ENCODE measurements at places on chromosomes 4 and X.

DNA sequence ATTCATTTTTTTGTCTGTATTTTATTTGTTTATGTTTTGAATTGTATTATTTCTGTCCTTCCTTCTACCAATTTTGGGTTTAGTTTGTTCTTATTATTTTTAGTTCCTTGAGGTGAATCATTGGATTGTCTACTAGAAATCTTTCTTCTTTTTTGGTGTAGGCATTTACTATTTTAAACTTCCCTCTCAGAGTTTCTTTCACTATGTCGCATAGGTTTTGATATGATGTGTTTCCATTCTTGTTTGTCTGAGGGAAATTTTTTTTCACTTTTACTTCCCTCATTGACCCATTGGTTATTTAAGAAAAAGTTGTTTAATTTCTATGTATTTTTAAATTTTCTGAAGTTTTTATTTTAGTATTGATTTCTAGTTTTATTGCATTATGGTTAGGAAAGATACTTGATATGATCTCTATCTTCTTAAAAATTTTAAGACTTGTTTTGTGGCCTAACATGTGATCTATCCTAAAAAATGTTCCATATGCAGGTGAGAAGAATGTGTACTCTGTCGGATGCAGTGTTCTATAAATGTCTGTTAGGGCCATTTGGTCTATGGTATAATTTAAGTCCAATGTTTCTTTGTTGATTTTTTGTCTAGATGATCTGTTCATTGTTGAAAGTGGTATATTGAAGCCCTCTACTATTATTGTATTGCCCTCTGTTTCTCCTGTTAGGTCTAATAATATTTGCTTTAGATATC is 68.8 kb downstream of the IL15 start:
- no peak for DNase-seq

GRCh38 chr4:152417673-152418072 is 118.2 kb downstream of the FBXW7 start:
- DNase-seq: no peak

DNA sequence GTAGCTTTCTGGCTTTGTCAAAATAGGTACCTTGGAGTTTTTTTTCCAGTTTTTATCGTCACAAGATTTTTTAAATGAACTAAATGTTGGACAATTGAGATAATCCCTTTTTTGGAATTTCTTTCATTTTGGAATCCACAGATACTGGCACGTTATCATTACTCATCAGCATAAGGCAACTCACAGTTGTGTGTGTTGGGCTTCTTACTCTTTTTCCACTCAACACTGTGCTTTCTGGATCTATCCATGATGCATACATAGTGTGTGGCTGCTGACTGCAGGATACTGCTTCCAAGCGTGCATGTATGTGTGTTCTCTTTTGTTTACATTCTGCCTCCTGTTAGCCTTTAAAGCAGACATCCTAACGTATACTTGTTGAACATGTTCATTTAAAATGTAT is 113.5 kb upstream of the FAM9A start:
- DNase-seq: peak; percentile 8

GRCh38 chrX:28586286-28586685 is 960 bp upstream of the IL1RAPL1 start:
- peak; percentile 11 for DNase-seq

GRCh38 chr4:156390599-156391324 is 437.1 kb upstream of the CTSO start:
- no peak for DNase-seq

GRCh38 chr4:100819505-100819904 is 301.7 kb upstream of the EMCN start:
- no peak for DNase-seq

- no peak for DNase-seq
Measured at GRCh38 chr4:140109737-140110136, 44.2 kb downstream of the MAML3 start.

DNA sequence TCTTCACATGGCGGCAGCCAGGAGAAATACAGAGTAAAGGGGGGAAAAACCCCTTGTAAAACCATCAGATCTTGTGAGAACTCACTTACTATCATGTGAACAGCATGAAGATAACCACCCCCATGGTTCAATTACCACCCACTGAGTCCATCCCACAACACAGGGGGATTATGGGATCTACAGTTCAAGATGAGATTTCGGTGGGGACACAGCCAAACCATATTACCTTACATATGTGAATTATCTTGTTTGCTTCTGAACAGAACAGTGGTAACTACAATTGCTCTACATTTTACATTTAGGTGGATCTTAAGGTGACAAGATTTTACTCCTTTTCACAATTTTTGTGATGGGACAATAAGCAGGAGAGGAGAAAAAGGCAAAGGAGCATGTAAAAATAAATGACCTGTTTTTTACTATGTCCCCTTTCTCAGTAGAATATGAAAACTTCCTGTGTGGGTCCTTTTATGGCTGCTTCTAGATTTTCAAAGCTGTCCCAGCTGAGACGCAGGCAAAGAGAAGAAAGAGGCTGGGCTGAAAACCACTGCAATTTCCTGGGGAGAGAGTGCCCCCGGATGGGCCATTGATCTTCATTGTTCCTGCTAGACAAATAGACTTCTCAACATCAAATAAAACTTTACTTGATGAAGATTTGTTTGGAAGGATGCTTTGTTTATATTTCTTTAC is 45.9 kb upstream of the PGM2 start:
- DNase-seq: peak; percentile 30

- DNase-seq: no peak
Measured at GRCh38 chrX:6292599-6292998, 63.9 kb upstream of the NLGN4X start.

- peak; percentile 9 for DNase-seq
Measured at GRCh38 chrX:147917700-147918695, 6.3 kb downstream of the FMR1 start.

DNA sequence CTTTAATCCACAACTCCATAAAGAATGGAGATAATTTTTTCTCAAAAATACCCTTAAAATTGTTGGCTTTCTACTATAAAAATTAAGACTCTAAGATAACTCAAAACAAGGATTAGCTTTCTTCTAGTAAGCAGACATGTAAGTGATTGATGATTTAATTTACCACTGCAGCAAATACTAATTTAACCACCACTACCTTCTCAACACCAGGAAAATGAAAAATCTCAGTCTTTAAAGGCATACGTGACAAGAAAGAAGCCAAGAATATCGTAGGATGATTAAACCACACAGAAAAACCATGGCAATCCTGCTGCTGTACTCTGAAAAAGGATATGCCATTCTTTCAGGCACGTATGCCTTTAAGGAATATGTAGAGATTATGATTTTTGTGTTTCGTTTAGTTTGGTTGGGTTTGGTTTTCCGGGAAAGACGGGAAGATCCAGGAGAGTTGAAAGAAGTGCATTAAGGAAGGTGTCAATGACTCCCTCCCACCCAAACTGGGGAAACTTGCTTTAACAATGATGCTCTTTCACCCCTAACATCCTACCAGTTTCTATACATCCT is 881 bp downstream of the LRCH2 start:
- no peak for DNase-seq

GRCh38 chr4:41437111-41437536 is 100.8 kb upstream of the LIMCH1 start:
- DNase-seq: peak; percentile 19

GRCh38 chrX:25544641-25545040 is 528.9 kb upstream of the ARX start:
- DNase-seq: peak; percentile 84

- DNase-seq: no peak
Measured at GRCh38 chrX:3066555-3066954, 25.3 kb downstream of the ARSF start.

GRCh38 chr4:147362938-147363337 is 118.0 kb upstream of the EDNRA start:
- peak; percentile 74 for DNase-seq

- no peak for DNase-seq
Measured at GRCh38 chr4:153242839-153243324, 38.6 kb downstream of the TRIM2 start.

GRCh38 chrX:130895299-130895698 is 7.7 kb downstream of the ENOX2 start:
- no peak for DNase-seq

DNA sequence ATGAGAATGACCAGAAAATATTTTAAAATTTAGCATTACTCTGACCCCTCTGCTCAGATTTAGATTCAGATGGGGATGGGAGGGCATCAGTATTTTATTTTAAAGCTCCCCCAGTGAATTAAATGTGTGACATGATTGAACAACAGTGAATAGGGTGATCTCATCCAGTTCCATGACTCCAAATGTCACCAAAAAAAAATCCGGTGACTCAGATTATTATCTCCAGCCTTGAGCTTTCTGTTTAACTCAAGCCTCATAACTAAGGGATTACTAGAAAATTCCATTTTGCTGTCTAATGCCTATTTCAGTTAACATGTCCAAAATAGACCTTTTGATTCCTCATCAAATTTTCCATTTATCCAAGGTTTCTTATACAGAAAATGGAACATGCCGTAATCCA is 121.8 kb upstream of the TMEM47 start:
- peak; percentile 88 for DNase-seq

DNA sequence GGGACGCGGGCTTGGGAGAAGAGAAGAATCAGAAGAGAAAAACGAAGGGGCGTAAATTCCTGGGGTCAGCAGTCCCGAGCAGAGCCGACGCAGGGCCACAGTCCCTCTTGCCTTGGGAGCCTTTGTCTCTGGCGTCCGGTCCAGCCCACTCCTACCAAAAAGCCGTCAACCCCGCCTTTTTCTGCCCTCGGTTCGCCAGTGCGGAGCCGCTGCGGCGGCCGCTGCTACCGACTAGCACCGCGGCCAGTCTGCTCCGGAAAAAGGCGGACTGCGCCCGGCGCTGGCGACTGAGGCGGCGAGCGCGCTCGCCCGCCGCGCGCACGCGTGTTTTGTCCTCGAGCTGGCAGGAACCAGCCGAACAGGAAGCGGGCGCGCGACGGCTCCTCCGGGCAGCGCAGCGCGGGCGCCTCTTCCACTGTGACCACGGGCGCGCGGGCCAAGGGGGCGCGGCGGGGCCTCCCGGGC is 502 bp downstream of the HNRNPDL start:
- peak; percentile 59 for DNase-seq

DNA sequence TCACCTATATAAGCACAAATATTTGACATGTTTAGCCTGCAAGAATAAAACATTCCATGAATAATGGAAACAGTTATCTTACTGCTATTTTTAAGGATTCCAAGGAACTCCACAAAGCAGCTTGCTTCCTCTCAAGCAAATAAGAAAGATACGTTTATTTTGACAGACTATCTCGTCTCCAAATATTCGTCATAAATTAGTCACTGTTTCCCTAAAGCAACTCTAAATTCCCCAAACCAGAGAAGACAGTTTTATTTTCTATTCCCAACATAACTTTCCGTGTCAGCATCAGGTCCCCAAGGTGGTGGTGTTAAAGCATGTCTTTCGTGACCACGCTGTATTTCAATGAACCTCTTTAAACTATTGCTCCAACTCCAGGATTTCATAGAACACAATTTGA is 24.3 kb upstream of the DKK2 start:
- no peak for DNase-seq

DNA sequence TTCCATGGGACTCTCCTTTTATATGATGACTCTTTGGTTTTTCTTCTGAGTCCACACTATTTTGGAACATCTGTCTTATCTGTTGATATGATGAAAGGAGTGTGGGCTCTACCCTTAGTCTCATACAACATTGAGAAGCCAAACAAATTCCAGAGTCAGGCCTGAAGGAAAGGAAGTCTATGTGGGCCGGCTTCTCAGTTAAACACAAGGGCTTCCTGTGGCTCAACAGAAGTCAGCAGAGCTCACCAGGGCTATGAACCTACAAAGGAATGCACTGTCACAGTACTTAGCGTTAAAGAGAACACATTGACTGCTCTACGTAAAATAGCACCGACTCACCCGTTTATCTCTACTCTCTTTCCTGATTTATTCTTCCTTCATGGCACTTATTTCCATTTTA is 641.0 kb upstream of the FRG1 start:
- DNase-seq: no peak

DNA sequence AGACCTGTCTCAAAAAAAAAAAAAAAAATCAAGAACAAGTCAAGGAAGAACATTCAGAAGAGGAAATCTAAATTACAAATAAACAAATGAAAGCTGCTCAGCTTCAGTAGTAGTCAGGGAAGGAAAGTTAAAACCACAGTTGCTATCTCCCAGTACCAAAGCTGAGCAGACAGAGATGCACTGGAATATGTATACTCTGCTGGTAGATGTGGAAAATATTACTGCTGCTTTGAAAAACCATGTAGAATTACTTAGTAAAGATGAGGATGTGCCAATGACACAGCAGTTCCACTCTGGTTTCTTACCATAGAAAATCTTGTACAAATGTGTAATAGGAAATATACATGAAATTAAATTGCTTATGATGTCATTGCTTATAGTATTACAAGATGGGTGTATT is 25.1 kb upstream of the PRKX start:
- no peak for DNase-seq

- DNase-seq: no peak
Measured at GRCh38 chr4:37865450-37865849, 25.4 kb upstream of the TBC1D1 start.

DNA sequence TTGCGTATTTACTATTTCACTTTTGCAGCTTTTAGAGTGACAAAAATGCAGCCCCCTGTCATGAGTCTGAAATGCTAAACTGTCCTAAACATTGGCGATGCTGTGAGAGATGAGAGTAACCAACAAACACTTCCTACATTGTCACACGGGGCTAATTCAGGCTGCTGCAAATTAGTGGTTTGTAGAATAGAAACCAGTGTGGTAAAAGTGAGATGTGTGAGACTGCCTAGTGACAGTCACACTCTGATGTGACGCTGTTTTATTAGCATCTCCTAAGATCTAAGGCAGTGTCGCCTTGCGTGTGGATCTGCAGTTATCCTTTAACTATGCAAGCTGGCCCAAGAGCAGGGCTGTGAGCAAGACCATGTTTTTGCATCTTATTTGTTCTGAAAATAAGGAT is 800.2 kb upstream of the TENM3 start:
- DNase-seq: no peak

GRCh38 chr4:81235982-81236749 is 21.1 kb upstream of the PRKG2 start:
- DNase-seq: no peak

DNA sequence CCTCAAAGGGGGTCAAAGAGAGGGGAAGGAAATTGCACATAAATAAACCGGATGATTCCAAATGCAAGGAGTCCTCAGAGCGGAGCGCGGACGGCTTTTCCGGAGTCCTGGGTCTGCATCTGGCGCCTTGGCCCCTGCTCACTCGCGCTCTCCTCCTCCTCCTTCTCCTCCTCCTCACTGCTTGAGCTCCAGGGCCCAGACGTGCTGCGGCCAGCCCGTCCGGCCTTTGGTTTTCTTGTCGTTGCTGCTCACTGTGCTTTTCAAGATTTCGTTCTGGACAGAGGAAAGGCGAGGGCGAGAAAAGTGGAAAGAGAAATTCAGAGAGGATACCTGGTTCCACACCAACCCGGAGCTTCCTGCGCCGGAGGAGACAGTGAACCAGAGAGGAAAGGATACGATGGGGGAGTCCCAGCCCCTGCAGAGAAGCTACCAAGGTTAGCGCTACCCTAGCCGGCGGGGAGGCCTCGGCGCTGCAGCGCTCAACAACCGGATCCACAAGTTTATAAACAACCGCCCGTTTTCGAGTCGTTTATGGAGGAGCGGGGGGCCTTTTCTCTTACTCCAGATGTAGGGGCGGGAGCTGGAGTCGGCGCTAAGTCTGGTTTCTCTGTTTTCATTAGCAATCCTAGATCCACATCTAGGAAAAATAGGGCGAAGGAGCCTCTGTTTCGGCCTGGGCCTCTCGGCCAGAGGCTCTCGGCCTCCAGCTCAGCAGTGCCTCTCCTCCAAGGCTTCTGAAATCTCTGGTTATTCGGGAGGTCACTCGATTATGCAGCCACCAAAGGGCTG is 2.7 kb downstream of the HAND2 start:
- DNase-seq: peak; percentile 27

GRCh38 chrX:135984791-135985156 is 461 bp upstream of the SLC9A6 start:
- no peak for DNase-seq
